WERI-Rb-1 (cell line): ENCODE measurements at places on chromosomes 1 and 21.

DNA sequence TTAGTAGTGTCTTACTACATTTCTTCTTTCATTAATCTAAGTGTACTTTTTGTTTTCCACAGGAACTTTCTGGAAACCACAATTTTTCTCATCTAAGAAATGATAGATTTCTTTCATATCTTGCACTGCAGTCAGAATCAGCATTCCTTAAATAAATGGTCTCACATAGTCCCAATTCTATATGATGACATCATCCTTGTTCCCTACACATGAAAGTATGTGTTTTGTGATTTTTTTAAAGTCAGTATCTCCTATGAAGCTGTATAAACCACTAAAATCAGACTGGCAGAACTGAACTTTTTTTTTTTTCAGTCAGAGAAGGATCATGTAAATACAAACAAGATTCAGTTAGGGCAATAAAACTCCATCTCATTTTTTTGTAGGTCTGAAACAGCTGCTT is 742.6 kb upstream of the CXADR start:
- no peak for DNase-seq

DNA sequence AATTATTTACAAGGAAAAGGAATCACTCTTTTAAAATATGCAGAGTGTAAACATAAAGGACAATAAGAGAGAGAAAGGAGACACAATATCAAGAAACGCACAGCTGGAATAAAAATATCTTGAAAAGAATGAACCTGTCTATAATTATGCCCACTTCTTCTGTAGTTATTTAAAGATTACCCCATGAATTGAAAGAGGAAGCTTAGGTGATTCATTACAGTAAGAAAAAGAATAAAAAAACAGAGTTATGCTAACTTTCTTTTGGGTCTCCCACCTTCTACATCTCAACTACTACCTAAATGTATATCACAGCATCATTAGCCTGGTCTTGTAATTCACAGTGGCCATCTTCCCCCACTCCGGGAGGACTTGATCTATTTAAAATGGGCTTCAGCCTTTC is 182.1 kb downstream of the MRPL39 start:
- DNase-seq: no peak

GRCh38 chr21:45103971-45104520 is 29.7 kb downstream of the ADARB1 start:
- no peak for DNase-seq

GRCh38 chr1:221829327-221830015 is 87.6 kb upstream of the DUSP10 start:
- DNase-seq: no peak

- DNase-seq: no peak
Measured at GRCh38 chr1:245270972-245271371, 116.2 kb downstream of the KIF26B start.
